Activated T-helper 1 cell treated with anti-CD3 and anti-CD28 coated beads, Interleukin-12 subunit alpha, Interleukin-12 subunit beta, Interleukin-2, Interleukin-4 antibody, amounts not matched to agents 30 ng/mL and 10 ng/mL and 1 ng/mL, durations not matched to agents 14 hours and 24 hours and 36 hours (primary cell): ENCODE measurements at places on chromosomes 13 and 19. TPM values are rescaled to one million over a fixed set of nuclear protein-coding genes. Genes with fewer than 3 reads are reported as not detected.

SOX1 gene
- total RNA-seq: not detected in 2 replicates

UQCR11 gene
- 171 and 176 TPM in 2 replicates for total RNA-seq

DLEU7 gene
- total RNA-seq: not detected in 2 replicates

ZNF91 gene
- 20.5 and 22.4 TPM in 2 replicates for total RNA-seq

ZNF208 gene
- not detected in 2 replicates for total RNA-seq

ANGPTL8 gene
- total RNA-seq: not detected in 2 replicates

ZNF296 gene
- total RNA-seq: 4.3 and 4.7 TPM in 2 replicates

MAP4K1 gene
- total RNA-seq: 159 and 182 TPM in 2 replicates

ZNF285 gene
- total RNA-seq: 0.07 TPM in 1 of 2 replicates, not detected in the other

CABP5 gene
- total RNA-seq: not detected in 2 replicates

SLAIN1 gene
- 36.3 and 43.3 TPM in 2 replicates for total RNA-seq

GRCh38 chr19:49339301-49340068 lies 4.3 kb downstream of the CD37 start:
- no peak for DNase-seq

DNA sequence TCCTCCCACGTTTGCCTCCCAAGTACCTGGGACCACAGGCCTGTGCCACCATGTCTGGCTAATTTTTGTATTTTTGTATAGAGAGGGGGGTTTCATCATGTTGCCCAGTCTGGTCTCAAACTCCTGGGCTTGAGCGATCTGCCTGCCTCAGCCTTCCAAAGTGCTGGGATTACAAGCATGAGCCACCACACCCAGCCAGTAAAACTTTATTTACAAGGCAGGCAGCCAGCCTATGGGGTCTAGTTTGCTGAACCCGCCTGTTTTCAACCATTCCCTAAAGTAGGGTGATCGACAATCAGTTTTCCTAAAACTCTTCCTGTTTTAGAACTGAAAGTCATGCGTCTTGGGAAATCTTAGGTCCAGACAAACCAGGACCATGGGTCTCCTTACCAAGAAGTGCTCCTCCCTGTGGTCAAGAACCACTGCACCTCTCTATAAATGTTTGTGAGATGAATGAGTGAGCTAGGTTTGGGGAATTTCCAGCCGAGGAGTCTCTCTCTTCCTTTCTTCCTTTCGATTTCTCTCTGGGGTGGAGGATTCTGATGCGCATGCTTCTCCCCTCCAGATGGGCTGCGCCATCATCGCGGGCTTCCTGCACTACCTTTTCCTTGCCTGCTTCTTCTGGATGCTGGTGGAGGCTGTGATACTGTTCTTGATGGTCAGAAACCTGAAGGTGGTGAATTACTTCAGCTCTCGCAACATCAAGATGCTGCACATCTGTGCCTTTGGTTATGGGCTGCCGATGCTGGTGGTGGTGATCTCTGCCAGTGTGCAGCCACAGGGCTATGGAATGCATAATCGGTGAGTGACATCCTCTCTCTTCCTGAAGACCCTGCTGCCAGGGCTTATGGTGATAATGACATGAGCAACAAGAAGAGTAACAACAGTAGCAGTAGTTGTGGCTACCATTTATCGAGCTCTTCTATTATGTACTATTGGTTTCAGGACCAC lies 38.7 kb downstream of the ADGRE1 start:
- peak; percentile 50 for DNase-seq

DNA sequence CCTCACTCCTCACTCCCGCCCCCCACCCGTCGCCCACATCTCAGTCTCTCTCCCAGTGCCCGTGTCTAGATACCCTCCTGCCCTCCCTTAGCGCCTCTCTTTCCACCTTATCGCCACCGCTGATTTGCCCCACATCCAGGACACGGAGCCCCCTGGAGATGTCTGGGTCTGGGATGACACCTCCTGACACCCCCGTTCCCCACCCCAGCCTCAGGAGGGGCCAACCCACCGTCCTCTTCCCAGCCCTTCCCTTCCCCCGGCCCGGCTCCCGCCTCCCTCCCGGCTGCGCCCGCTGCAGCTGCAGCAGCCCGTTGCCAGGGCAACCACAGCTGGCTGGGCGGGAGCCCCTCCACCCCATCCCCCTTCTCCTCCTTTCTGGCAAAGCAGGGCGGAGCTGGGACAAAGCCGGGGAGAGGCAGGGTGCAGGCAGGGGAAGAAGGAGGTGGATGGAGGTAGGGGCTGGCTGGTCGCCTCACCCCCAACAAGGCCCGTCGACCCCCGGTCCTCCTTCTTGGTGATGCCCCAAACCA lies 13.5 kb downstream of the DPF1 start:
- no peak for DNase-seq

DNA sequence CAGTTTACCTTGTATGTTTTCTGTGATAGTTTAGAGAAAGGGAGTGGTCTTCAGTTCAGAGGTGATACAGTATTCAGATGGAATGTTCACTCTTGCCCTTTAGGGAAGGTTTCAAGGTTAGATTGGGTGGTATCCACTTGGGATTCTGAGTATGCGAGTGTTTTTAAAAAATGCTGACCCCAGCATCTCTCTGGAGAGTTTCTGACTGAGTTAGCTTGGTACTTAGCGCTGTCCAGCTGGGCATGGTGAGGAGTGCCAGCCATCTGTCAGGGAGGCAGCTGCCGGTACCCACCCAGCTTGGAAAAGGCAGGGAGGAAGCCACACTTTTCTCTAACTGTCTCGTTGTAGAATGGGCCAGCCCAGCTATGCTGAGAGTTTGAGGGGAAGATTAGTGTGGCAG lies 63.3 kb downstream of the ARHGEF7 start:
- DNase-seq: no peak

- no peak for DNase-seq
These were observed 9.2 kb upstream of the CLIP3 start for GRCh38 chr19:36041831-36042230.

DNA sequence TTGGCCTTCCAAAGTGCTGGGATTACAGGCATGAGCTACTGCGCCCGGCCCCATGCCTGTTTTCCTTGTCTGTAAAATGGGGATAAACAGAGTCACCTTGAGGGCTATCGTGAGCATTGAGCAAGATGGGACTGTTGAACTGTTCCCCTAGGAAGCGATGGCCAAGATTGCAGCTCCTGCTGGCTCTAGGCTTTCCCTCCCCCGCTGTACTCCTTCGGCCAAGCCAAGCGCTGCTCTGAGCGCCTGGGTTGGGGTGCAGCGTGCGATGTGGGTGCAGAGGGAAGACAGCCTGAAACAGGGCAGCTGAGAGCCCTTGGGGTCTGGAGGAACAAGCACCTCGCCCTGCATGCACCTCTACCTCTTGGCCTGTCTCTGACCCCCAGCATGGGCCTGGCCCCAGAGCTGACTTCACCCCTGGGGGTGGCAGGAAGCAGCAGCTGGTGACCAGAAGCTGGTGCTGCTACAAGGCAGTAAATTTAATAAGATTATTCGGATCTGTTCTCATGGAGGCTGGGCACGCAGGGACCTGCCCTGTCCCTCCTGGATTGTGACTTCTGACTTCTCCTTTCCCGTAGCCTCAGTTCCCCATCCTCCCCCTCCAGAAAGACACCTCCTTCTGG lies 5.3 kb downstream of the GNG8 start:
- no peak for DNase-seq

GRCh38 chr13:73993661-73994060 lies 140.5 kb downstream of the KLF12 start:
- DNase-seq: no peak

GRCh38 chr19:55353803-55354697 lies 469 bp downstream of the COX6B2 start:
- peak; percentile 45 for DNase-seq

- no peak for DNase-seq
These were observed 174.8 kb upstream of the SERP2 start for GRCh38 chr13:44198826-44199225.

DNA sequence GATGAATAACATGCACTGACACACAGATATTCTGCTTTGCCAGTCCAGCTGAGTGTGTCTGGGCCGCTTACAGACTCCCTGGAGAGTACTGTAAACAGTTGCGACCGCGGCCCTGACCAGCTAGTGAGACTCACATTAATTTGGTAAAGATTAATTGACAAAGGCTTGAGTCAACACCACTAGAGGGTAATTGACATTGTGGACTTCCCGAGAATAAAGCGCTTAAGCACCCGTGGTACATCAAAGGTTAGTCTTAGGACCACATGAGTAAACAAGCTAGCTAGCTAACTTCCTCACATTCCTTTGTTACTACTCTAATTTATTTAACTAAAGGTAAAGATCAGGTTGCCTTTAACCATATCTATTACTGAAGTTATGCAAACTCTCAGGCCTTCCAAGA lies 624.4 kb upstream of the ARGLU1 start:
- no peak for DNase-seq

GRCh38 chr19:13487985-13488384 lies 18.3 kb downstream of the CACNA1A start:
- no peak for DNase-seq

DNA sequence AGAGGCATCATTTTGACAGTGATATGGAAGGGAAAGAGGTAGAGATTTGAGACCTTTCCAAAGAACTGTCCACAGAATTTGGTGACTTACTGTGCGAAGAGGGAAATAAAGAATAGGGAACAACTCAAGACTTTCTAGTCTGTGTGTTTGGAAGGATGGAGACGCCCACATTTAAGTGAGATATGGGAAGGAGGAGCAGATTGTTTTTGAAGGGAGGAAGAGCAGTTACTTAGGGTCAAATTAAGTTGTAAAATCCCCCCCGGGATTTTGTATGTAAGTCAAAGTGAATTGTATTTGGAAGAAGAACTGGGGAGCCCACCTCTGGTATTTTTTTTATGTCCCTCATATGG lies 1.2 kb downstream of the USPL1 start:
- DNase-seq: no peak

DNA sequence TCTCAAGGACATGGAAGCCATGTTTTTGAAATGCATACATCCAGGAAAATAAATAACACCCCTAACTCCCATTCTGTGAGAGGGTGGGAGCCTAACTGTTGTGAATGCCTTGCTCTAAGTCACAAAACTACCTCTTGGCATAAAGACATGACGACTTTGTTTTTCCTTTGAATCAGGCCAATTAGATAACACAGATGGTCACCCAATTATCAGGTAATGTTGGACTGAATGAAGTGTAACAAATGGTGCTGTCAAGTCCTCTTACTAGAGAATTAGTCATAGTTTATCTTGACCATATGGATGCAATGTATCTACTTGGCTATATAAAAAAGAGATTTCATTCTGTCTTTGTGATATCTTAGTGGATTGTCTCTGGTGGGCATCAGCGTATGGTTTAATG lies 553.6 kb upstream of the ATXN8OS start:
- DNase-seq: no peak
